Osteoblast (primary cell): ENCODE measurements at places on chromosomes 1 and 21. TPM values are rescaled to one million over a fixed set of nuclear protein-coding genes. Genes with fewer than 3 reads are reported as not detected.

Gene RHBG
- total RNA-seq = not detected in 2 replicates

Gene F3
- total RNA-seq = 5.8 and 7.4 TPM in 2 replicates

Gene SLC2A5
- total RNA-seq = 11.2 and 22.4 TPM in 2 replicates

Gene PDIK1L
- total RNA-seq = 6.5 TPM in 2 replicates

Gene C1orf226
- under 0.01 and 0.29 TPM in 2 replicates for total RNA-seq

Gene PLEKHA6
- total RNA-seq = 0.29 and 0.36 TPM in 2 replicates

Gene SDE2
- total RNA-seq = 16.5 and 19.9 TPM in 2 replicates

Gene KRTAP12-2
- total RNA-seq = not detected in 2 replicates

Gene RCAN3
- 1.8 and 3.5 TPM in 2 replicates for total RNA-seq

Gene NUDT4B
- total RNA-seq = 51.6 and 75.6 TPM in 2 replicates

Gene OR1C1
- total RNA-seq = not detected in 2 replicates

Gene OSCP1
- 14.5 and 15.6 TPM in 2 replicates for total RNA-seq

Gene COG2
- total RNA-seq = 23.9 and 25.3 TPM in 2 replicates

Gene KRTAP19-3
- total RNA-seq = not detected in 2 replicates

Gene ZSCAN20
- 9.8 and 11.2 TPM in 2 replicates for total RNA-seq

Gene CDC42BPA
- 71.6 and 77.8 TPM in 2 replicates for total RNA-seq

Gene CD84
- 0.29 and 0.36 TPM in 2 replicates for total RNA-seq

Gene KCNJ15
- total RNA-seq = 10.0 and 10.1 TPM in 2 replicates

Gene OLFML3
- total RNA-seq = 359 and 418 TPM in 2 replicates

Gene TTC22
- total RNA-seq = not detected in 2 replicates

Gene SHISA4
- 25.3 and 27.1 TPM in 2 replicates for total RNA-seq

Gene C1orf185
- total RNA-seq = not detected in 2 replicates

DNA sequence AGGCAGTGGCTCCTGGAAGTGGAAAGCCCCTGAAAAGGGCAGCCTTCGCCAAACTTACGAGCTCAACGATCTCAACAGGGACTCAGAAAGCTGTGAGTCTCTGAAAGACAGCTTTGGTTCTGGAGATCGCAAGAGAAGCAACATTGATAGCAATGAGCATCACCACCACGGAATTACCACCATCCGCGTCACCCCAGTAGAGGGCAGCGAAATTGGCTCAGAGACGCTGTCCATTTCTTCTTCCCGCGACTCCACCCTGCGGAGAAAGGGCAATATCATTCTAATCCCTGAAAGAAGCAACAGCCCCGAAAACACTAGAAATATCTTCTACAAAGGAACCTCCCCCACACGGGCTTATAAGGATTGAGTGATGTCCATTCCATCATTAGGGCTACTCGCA, 42.4 kb downstream of the PLPPR4 start:
- no peak for DNase-seq

GRCh38 chr1:16260814-16261213, 23.8 kb upstream of the CPLANE2 start:
- no peak for DNase-seq

DNA sequence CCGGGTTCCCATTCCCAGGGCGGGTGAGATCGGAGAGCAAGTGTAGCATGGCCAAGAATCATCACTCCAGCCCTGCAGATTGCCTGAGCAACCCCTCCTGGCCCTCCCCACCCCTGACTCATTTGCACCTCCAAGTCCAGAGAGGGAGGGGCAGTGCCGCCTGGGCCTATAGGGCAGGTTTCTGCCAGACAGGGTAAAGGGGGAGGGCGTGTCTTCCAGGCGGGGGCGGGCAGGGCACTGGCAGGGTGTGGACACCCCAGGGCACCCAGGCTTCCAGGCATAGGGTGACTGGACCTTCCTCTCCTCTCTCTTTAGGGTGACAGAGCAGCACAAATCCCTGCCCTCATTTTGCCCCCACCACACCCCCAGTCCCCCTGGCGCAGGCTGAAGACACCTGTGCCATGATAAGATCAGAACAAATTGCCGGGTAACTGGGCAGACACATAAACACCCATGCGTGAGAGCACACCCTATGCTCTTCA, 3.2 kb upstream of the CRYBG2 start:
- peak; percentile 62 for DNase-seq

GRCh38 chr1:32240140-32240951, 6.7 kb upstream of the FAM167B start:
- DNase-seq = peak; percentile 84

GRCh38 chr1:200535605-200536004, 84.9 kb downstream of the KIF14 start:
- peak; percentile 50 for DNase-seq

DNA sequence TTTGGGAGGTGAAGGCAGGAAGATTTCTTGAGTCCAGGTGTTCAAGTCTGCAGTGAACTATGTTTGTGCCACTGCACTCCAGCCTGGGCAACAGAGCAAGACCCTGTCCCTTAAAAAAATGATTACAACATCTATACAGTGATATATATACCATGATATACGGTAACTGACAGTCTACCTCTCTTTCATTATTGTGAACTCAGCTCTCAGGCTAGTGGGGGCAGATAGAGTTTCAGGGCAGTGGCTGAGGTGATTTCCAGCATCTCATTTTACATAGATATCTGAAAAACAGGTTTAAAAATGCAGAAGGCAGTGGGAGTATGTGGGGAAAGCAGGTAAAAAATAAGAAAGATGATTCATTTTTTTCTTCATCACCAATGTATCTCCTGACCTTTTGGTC, 8.1 kb upstream of the NTNG1 start:
- no peak for DNase-seq

GRCh38 chr1:204634260-204634910, 51.2 kb downstream of the LRRN2 start:
- DNase-seq = no peak

- no peak for DNase-seq
Measured at GRCh38 chr1:81929106-81929505, 128.4 kb downstream of the ADGRL2 start.

GRCh38 chr21:43866260-43866629, 1.2 kb downstream of the AGPAT3 start:
- DNase-seq = peak; percentile 98

GRCh38 chr1:226061068-226061840, 1.3 kb upstream of the H3-3A start:
- no peak for DNase-seq

- no peak for DNase-seq
Measured at GRCh38 chr21:42362700-42363099, 3.6 kb downstream of the TFF1 start.

- peak; percentile 91 for DNase-seq
Measured at GRCh38 chr1:24909388-24909898, 20.6 kb downstream of the RUNX3 start.

GRCh38 chr1:210499956-210500355, 171.3 kb downstream of the HHAT start:
- DNase-seq = no peak

DNA sequence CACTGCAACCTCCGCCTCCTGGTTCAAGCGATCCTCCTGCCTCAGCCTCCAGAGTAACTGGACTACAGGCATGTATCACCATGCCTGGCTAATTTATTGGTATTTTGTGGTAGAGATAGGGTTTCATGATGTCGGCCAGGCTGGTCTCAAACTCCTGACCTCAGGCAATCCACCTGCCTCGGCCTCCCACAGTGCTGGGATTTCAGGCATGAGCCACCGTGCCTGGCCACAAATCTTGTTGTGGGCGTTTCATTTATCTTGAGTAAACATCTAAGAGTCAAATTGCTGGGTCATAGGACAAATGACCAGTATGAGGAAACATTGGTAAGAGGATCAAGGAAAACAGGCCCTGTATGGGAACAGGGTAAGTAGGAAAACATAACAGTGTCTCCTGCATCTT, 17.9 kb downstream of the TMEM200B start:
- peak; percentile 22 for DNase-seq

DNA sequence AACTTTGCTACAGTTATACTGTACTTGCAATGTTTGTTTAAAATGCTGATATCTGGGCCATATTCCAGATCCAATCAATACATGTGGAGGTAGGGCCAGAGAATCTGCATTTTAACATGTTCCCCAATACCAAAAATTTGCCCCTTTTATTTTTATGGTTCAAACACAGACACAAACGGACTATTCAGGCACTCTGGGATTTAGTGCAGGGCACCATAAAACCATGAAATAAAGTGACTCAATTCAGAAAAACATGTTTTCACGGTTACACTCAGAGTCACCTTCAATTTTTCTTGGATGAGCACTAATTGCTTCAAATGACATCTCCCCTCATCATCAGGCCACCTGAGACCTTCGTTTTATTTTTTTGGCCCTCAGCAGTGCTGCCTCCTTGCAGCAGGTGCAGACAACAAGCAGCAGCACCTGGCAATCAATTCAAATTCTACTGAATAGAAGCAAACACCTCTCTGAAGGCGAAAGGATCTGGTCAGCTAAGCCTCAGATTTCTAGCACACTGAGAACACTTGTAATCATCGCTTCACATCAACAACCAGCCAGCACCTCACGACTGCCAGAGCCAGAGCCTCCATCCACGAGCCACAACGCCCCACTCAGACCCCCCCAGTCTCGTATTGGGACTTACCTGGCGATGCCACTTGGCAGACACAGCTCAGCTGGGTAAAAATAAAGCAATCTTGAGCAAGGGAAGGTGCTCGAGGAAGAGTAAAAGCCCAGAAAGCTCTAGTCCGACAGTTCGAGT, 1.1 kb downstream of the ERO1B start:
- no peak for DNase-seq

- peak; percentile 92 for DNase-seq
Measured at GRCh38 chr1:21313203-21313885, 23.1 kb upstream of the ECE1 start.

DNA sequence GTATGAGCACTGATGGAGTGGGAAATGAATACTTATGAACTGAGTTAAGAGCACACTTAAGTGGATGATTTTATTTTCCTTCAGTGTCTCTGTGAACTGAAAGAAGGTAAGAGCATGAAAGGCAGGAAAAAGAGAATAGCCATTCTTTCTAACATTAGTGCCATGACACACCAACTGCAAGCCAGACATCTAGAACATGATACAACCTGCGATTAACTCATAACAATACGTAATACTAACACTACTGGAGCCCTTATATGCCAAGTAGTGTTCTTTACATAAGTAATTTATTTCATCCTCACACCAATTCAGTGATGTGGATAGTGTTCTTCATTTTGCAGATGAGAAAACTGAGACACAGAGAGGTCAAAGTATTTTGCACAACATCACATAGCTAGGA, 56.7 kb downstream of the PRRX1 start:
- DNase-seq = no peak

GRCh38 chr1:42935971-42936308, 22.7 kb downstream of the SLC2A1 start:
- no peak for DNase-seq

- no peak for DNase-seq
Measured at GRCh38 chr1:214029796-214030195, 42.0 kb downstream of the PROX1 start.

DNA sequence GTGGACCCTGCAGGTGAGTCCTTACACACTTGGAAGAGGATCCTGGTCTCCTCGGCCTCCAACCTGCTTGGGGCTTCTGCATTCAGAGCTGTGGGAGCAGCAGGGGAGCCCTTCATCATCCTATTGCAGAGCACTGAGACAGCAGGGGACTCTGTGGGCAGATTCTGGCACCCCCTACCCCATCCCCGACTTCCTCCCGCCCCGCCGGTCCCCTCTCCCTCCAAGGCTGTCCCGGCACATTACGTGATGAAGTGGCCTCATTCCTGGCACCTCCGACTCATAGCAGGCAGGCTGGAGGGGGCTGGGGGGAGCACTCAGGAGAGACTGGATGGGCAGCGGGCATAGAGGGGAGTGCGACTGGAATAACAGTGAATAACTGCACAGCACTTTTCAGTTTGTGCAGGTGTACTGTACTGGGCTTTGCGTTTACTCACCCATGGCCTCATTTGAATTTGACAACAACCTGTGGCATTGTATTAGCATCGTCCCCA, 394.1 kb downstream of the MATN1 start:
- no peak for DNase-seq

- DNase-seq = no peak
Measured at GRCh38 chr1:235933017-235933765, 66.5 kb upstream of the LYST start.

- peak; percentile 91 for DNase-seq
Measured at GRCh38 chr1:40662864-40663263, 2.6 kb downstream of the RIMS3 start.

DNA sequence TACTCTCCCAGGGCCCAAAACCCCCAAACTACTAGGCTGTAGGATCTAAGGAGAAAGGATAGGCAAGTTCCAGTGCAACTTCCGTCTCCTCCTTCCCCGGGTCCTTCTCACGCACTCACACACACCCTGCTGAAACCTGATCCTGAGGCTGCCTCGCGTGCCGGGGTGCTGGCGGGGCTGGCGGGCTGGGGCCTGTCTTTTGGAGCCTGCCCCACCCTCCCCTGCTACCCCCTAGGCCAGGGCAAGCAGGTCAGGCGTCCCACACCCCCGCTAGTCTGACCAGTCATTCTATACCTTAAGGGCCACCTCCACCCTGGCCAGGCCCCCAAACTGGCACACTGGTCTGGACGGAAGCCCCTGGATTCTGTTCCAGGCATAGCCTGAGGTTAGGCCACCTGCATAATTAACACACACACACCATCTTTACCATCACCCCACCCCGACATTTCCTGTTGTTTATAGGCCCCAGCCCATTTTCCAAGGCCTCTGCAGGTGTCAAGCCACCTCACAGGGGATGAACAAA, 48.3 kb upstream of the ARTN start:
- DNase-seq = no peak

GRCh38 chr21:35024071-35024420, 25.1 kb downstream of the RUNX1 start:
- DNase-seq = no peak

- DNase-seq = no peak
Measured at GRCh38 chr1:4179914-4180735, 280.1 kb upstream of the C1orf174 start.

DNA sequence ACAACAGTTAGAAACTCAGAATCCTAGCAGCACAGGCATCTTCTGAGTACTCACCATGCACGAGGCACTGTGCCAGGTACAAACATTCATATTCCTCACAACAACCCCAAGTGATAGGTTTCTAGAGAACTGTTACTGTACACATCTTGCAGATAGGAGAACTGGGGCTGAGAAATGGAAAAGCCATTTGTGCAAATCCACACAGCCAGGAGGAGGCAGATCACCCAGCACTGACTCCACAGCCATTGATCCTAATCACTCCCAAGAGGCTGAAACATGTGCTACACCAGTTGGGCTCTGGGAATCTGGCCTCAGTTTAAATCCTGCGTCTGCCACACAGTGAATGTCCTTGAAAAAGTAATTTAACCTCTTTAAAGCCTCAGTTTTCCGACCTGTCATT, 151.0 kb downstream of the ST6GALNAC5 start:
- DNase-seq = no peak

- DNase-seq = peak; percentile 80
Measured at GRCh38 chr1:101291562-101292380, 55.0 kb downstream of the S1PR1 start.

GRCh38 chr1:43288058-43288784, 2.8 kb upstream of the C1orf210 start:
- DNase-seq = peak; percentile 17

GRCh38 chr1:113138778-113139177, 65.8 kb downstream of the LRIG2 start:
- DNase-seq = no peak

GRCh38 chr1:12076425-12077005, 13.4 kb downstream of the TNFRSF8 start:
- DNase-seq = peak; percentile 50

DNA sequence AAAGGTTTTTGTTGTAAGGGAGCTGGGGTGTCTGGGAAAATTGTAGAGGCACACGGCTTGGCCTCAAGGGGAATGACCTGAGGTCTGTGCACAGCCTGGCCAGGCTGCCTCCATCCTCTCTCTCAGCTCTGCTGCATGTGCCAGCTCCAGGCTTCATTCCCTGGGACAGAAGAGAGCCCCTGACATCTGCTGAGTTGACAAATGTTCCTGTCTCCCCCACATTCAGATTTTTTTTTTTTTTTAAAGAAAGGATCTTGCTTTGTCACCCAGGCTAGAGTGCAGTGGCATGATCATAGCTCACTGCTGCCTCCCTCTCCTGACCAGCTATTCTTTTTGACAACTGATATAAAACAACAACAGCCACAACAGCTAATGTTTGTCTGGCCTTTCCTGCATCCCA, 84.4 kb downstream of the PCNX2 start:
- no peak for DNase-seq
